ENCODE measurements at places on chromosomes 16 and 17.

- peak; percentile 86 for DNase-seq
Measured at GRCh38 chr17:7951143-7951792, 19.3 kb downstream of the CNTROB start.

GRCh38 chr17:14622615-14623101 lies 321.8 kb downstream of the HS3ST3B1 start:
- DNase-seq, result no peak

- no peak for DNase-seq
Measured at GRCh38 chr16:67077871-67078270, 31.9 kb upstream of the PHAF1 start.

GRCh38 chr16:84207879-84208278 lies 16.9 kb downstream of the ADAD2 start:
- DNase-seq, result no peak

GRCh38 chr16:627454-628239 lies 3.1 kb upstream of the WFIKKN1 start:
- no peak for DNase-seq

GRCh38 chr16:24609740-24610415 lies 70.5 kb downstream of the RBBP6 start:
- no peak for DNase-seq

DNA sequence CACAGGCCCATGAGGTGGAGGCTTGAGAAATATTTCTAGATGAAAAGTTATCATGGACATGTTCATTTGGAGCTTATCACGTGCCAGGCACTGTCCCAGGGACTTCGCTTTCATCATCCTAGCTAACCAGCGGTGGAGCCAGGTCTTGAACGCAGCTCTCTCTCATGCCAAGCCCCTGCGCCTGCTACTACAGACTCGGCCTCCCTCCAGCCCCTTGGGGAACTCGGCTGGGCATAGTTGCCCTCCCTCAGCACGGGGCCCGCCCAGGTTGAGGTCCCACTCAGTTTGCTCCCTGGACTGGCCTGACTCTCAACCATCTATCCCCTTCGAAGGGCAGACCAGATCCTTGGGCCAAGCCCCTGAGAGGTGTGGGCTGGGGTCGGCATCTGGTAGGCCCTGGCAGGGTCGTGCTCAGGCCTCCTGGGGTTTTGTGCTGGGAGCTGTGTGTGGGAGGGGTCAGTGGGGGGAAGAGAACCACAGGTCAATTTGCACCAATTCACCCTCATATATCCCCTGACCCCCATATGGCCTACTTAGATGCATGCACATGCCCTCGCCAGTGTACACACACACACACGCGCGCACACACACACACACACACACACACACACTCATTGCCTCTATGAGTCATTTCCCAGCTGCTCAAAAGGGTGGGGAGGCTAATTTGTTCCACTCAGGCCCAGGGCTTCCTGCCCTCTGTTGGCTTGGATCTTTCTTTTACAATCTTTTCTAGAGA lies 12.1 kb upstream of the SCN4A start:
- DNase-seq, result peak; percentile 79

GRCh38 chr16:83138976-83139690 lies 512.4 kb downstream of the CDH13 start:
- no peak for DNase-seq

GRCh38 chr16:65655802-65656201 lies 533.9 kb upstream of the CDH11 start:
- DNase-seq, result no peak

DNA sequence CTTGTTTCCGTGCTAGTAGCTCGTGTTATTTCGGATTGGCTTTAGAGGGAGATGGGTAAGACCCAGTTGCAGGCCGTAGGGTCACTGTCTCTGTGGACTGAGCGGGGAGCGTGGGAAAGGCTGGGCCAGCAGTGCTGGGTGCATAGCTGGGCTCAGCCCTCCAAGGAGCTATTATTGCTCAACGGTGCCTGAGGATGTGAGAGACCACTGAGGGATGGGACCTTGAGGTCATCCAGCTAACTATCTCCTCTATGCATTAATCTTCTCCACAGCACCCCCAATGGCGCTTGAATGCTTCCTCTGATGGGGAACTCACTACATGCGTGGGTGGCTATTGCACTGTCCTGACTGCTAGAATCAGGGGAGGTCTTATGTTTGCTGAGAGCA lies 126.1 kb upstream of the FOXF1 start:
- no peak for DNase-seq

DNA sequence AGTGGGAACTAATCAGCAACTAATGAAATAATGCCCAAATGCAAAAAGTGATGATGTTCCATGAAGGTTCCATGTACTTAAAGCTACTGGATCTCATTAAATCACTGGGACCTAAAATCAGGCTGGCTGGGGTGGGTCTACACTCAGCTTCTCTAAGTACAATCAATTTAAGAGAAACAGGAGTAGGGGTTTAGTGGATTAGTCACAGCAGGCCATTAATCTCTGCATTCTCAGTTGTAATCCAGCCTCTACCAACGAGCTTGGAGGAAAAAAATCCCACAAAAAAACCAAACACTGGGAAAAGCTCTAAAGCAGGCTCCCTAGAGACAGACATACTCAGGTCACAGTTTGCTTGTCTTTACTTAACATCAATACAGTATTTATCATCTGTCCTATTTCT lies 15.0 kb downstream of the CA10 start:
- no peak for DNase-seq

- no peak for DNase-seq
Measured at GRCh38 chr17:44283344-44284023, 15.5 kb upstream of the SLC4A1 start.

- DNase-seq, result peak; percentile 27
Measured at GRCh38 chr16:89921131-89921701, 1.9 kb upstream of the TUBB3 start.

- no peak for DNase-seq
Measured at GRCh38 chr17:1002771-1003555, 6.0 kb downstream of the TIMM22 start.

DNA sequence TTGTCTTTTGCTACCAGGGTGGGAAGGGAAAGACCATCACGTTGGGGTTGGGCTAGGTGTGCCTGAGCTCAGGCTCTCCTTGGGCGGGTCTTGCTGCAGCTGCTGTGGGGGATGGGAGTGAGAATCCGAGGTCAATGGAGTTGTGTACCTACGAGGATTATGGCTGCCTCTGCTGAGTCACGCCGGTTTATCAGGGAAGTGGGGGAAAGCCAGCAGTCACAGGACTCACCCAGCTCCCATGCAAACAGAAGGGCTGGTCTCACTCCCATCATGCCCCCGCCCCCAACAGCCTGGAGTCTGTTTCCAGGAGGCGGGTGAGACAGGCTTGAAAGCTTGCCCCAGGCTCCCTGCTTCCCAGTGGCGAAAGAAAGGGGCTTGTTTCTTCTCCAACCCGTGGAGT lies 1259.0 kb upstream of the GOT2 start:
- DNase-seq, result no peak

All from activated CD4-positive, alpha-beta T cell treated with anti-CD3 and anti-CD28 coated beads, Interleukin-2, amount 50 U/mL, for 16 hours (primary cell).